Stimulated activated CD8-positive, alpha-beta memory T cell treated with anti-CD3 and anti-CD28 coated beads, Interleukin-4, amount 100 ng/mL, for 48 hours (primary cell): ENCODE measurements at places on chromosomes 2 and 18.

DNA sequence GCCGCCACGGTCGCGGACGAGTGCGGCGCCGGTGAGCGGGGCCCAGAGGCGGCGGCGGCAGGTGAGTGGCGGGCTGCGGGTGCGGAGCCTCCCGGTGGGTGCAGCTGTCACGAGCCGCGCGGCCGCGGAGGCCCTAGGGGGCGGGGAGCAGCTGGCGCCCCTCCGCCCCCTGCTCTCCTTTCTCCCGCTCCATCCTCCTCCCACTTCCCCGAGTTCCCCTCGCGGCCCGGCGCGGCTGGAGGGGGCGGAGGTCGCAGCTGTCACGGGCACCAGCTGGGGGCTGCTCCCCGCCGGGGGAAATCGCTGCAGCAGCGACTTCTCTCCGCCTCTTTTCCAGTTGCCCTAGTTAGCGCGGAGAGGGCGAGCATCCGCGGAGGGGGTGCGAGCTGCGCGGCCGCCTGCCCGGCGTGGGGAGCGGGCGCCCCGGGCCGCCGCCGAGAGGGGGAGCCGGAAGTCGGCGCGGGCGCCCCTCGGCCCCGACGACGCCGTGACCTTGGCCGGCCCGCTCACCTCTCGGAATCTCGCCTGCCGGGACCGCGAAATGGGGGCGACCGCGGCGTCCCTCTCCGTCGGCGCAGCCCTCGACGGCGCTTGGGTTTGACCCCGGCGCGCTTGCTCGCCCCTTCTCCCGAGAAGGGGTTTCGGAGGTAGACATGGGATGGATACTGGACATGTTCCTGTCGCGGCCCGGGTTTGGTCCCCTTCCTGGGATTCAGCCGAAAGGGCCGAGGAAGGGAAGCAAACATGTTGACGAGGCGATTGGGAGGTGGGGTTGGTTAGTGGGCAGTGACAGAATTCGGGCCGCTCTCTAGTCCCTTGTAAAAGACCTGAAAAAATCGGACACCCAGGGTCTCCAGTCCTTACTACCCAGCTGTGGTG lies 727 bp downstream of the NCOA1 start:
- peak; percentile 59 for DNase-seq

- DNase-seq, result no peak
These were observed 194.7 kb upstream of the ERBB4 start for GRCh38 chr2:212733273-212733672.

- DNase-seq, result no peak
These were observed 11.4 kb upstream of the DYNC1I2 start for GRCh38 chr2:171675810-171676345.

DNA sequence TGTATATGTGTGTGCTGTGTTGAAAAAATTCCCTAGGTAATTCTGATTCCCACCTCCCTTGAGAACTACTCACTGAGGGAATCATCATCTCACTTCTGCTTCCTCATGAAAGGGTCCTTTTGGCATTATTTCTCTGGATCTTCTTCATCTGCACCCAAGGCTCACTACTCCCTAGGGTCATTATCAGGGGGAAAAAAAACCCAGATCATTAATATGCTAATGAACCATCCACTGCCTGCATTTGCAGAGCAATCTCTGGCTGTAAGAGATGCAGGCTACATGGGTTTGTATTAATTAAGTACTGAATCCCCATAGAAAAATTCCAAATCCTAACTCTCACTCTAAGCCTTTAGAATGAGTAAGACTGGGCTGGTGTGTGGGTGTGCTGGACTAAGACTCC lies 68.0 kb upstream of the IGFBP5 start:
- no peak for DNase-seq

- no peak for DNase-seq
These were observed at the start of gene PLA2R1 for GRCh38 chr2:160062292-160063005. Gene PLA2R1 (minus strand): TSS chr2:160062615. CDS start chr2:160062403, 212 bp downstream.

- DNase-seq, result no peak
These were observed 86.8 kb downstream of the SEMA4F start for GRCh38 chr2:74740741-74741431.

DNA sequence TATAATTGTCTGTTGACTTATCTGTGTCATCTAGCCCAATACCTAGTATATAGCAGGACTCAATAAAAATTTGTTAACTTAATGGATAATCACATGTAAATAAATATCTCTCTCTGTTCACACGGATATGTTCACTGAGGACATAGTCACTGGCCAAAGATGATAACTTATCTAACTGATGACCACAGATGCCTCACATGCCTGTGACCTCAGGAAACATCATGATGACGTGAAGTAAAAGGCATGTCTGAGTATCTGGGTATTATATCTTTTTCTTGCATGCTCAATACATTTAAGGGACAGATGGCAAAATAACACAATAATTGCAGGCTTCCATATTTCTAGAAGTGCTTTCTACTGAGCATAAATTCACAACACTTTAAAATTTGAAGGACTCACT lies 41.4 kb upstream of the PARD3B start:
- no peak for DNase-seq

DNA sequence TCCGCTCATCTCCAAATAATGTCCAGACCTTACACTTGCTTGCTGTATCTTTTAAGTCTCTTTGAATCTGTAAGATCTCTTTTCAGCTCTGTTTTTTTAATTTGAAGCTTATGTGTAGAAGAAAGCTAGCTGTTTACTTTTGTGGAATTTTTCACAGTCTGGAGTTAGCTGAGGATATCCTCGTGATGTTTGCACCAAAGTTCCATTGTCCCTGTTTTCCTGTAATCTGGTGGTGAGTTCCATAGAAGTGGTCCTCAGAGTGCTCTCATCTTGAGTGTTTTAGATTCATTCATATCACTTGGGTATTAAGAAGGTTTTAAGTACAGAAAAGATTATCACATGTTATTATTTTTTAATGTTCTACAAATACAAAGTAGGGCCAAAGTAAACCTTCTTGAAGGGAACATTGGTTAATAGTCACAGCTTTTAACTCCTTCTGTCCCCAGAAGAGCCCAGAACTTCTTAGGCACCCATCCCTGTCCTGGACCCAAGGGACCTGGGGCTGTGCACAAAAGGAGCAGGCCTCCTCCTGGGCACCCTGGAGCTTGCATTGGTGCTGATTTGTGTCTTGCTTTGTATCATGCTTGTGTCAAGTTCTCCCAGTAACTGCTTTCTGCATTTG lies 15.0 kb downstream of the MLPH start:
- no peak for DNase-seq

- no peak for DNase-seq
These were observed 15.2 kb upstream of the CHRNA1 start for GRCh38 chr2:174779361-174779928.
